ENCODE measurements at places on chromosomes 5 and 9.
A peak's percentile ranks its signal among the peaks of the same experiment; 100 is the strongest.

DNA sequence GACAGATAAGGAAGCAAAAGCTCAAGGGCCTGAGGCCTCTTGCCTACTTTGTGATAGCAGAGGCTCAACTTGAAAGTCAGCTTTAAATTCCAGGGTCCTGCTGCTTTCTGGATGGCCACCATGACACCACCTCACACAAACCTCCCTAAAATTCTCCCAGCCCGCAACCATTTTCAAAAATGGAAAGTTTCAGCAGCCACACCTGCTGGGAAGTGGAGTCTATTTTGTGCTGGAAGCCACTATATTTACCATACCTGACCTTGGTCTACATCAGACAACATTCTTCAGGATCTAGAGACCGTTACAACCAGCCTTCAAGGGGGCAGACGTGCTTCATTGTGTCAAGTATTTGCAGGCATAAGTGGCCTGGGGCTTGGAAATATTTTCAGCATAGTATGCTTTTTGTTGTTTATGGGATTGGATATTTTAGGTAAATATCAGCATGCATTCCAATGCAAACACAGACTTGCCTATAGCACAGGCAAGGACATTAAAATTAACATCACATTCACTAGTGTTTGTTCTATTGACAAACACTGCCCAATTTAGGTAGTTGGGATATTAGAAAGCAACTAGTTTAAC is 50.9 kb downstream of the BOD1 start:
- no peak for DNase-seq

GRCh38 chr5:43416803-43417394 is 4.7 kb upstream of the CCL28 start:
- DNase-seq = no peak

GRCh38 chr5:57684299-57684702 is 201.7 kb upstream of the ACTBL2 start:
- DNase-seq = peak; percentile 33

- DNase-seq = peak; percentile 75
Observed at GRCh38 chr5:172943283-172943841, 15.9 kb upstream of the RPL26L1 start.

- DNase-seq = no peak
Observed at GRCh38 chr5:83538786-83539462, 67.4 kb downstream of the VCAN start.

GRCh38 chr9:125992557-125992956 is 245.4 kb downstream of the PBX3 start:
- no peak for DNase-seq

DNA sequence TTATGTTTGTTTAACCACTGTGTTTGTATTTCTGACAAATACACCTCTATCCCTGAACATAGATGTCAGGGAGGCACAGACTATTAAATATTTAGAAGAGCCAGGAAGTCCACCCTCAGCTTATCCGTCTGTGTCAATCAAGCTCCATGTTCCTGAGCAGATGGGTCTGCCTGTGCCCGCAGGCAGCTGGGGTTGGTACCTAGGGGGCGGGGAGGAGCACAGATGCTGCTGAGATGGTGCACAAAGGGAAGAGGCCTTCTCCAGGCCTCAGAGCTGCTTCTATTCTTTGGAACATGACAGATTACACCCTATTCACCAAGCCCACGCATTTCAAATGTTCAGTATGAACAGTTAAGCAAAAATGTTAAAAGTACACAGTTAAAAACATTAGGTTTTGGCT is 142.1 kb downstream of the EPB41L4A start:
- DNase-seq = no peak

DNA sequence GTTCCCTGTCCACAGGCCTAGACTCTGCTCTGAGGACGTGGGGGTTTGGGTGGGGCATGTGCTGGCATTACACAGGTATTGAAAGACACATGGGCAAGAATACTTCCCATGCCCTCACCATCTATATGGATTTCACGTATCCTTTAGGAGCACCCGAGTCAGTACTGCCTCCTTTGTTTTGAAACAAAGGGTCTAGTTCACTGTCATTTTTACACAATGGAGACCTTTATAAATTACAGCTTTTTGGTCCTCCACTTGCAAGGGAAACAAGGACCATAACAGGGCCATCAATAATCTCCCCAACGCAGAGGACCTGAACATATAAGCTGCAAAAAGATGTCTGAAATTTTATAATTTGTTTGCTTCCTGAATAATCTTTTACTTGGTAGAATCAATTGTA is 24.9 kb upstream of the CRHBP start:
- DNase-seq = no peak

DNA sequence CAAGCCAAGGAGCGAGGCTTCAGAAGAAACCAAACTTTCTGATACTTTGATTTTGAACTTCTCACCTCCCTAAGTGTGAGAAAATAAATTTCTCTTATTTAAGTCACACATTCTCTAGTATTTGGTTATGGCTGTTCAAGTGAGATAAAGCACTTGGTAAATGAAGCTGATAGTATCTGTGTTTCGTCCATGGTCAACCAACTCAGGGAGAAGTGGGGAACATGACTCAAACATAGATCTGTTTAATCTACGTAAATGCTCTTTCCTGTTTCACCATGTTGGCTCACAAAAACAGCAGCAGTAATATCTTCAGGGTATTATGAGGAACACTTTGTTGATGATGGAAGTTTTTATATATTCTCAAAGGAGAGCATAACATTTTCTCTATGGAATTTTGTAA is 2167.2 kb upstream of the C9orf72 start:
- no peak for DNase-seq

GRCh38 chr9:136002881-136003280 is 41.7 kb upstream of the UBAC1 start:
- no peak for DNase-seq

- no peak for DNase-seq
Observed at GRCh38 chr9:137430723-137431415, 7.7 kb downstream of the NOXA1 start.

DNA sequence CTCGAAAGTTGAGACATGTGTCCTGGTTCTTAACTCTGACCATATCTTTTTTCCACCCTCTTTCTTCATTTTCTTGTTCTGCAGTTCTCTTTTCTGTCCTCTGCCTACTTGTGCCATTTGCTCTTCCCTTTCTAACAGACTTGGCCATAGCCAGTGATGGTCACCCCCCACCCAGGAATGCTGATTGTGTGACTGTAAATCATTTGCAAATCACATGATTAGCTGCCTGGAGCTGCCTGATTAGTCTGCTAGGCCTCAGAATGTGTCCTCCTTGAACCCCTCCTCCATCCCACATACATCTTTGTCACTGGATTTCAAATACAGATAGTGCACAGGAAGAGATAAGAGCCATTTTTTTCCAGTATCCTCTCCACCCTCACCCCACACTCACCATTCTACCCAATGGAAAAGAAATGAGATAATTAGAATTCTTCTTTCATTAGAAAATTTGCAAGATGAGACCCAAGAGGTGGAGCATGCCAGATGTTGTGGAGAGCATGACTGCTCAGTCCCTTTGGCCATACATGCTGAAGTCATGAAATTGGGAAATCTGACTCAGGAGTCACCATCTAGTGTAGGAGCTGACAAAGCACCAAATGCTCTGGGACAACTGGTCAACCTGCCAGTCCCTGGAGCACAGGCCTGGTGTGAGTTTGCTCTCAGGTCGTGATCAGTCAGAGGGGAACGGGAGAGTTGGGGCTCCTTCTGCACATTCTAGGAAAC is 538.2 kb downstream of the CCDC171 start:
- DNase-seq = no peak

DNA sequence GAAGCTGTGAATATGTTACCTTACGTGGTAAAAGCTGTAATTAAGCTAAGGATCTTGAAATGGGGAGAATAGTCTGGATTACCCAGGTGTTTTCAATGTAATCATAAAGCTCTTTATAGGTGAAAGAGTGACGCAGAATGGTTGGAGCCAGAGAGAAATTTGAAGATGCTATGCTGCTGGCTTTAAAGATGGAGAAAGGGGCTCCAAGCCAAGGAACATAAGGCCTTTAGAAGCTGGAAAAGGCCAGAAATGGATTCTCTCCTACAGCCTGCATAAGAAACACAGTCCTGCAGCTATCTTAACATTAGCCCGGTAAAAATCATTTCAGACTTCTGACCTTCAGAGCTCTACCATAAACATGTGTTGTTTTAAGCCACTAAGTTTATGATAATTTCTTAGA is 243.3 kb upstream of the VLDLR start:
- DNase-seq = no peak

- peak; percentile 28 for DNase-seq
Observed at GRCh38 chr9:125749951-125750626, 2.9 kb downstream of the PBX3 start.

GRCh38 chr5:138736293-138736692 is 16.9 kb upstream of the CTNNA1 start:
- DNase-seq = no peak

DNA sequence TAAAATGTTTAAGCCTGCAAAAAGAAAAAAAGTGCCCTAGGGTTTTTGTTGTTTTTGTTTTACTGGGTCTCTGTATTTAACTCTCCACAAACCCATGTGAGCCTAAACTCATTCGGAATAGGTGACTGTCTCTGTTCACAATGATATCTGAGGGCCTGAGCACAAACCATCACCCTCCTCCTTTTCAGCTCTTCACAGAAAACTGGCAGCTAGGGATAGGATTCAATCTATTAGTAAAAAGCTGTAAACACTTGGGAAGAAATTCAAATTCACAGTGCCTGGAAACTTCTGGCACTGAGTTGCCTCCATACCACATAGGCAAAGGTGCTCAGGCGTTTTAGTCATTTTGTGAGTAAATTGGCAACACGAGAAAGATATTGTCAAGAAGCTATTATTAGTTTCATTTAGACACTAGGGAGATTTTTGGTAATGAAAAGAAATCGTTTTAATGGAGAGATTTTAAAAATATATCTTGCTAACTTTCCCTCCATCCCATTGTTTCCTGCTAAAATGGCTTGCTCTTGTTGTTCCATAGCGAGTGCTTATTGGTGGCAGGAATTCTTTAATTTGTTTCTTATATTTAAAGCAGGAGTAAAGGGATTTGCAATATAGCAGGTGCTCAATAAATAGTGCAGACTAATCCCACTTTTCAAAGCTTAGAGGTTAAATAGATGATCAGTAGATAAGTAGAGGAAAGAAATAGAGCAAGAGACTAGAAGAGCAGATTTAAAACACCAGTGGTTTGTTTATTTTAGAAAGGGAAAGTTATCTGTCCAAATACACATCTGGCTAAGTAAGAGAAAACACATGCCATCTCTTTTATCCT is 9.7 kb downstream of the FOXD1 start:
- DNase-seq = no peak

DNA sequence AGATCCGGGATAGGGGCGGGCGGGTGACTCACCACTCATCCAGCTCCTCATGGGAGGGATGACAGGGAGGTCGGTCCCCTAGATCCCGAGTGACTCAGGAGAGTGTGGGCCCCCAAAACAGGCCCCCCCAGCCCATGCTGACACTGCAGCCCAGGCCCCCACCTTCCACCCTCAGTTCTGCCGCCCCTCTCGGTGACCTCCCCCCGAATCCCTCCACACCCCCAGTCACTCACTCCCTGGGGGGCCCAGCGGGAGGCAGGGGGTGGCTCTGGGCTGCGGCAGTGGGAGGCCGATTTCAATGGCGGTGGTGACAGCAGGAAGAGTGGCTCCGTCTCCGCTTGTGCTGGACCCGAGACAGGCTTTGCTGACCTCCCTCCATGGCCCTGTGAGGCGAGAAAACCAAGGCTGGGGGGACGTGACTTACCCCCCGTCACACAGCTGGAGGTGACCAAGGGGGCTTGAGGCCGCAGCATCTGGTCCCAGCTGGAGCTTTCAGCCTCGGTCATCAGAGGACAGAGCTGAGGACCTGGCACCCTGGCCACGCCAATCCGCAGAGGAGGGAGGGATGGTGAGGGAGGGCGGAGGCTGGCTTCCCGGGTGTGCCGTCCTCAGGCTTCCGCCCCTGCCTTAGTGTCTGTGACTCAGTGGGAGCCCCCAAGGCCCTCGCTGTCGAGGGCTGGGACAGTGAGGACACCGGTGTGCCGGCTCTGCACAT is 9.0 kb downstream of the GPSM1 start:
- DNase-seq = peak; percentile 23

DNA sequence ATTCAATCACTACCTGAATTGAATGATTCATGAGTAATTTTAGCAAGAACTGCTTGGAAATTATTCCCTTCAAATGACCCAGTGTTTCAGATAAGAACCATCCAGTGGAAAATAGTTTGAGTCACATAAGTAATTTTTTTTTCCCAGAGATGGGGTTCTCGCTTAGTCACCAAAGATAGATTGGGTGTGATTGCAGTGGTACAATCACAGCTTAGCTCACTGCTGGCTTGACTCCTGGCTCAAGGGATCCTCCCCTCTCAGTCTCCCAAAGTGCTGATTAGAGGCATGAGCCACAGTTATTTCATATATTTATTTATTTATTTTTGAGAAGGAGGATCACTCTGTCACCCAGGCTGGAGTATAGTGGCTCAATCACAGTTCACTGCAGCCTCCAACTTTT is 574.5 kb upstream of the ARRDC3 start:
- peak; percentile 5 for DNase-seq

- DNase-seq = no peak
Observed at GRCh38 chr5:35954175-35954574, 15.8 kb upstream of the CAPSL start.

DNA sequence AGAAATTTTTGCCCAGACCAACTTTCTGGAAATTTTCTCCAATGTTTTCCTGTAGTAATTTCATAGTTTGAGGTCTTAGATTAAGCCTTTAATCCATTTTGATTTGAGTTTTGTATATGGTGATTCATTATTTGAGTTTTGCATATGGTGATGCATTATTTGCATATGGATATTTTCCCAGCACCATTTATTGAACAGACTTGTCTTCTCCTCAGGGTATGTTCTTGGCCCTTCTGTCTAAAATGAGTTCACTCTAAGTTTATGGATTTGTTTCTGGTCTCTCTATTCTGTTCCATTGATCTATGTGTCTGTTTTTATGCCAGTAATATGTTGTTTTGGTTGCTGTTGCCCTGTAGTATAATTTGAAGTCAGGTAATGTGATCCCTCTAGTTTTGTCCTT is 139.3 kb downstream of the SLC25A46 start:
- DNase-seq = no peak

DNA sequence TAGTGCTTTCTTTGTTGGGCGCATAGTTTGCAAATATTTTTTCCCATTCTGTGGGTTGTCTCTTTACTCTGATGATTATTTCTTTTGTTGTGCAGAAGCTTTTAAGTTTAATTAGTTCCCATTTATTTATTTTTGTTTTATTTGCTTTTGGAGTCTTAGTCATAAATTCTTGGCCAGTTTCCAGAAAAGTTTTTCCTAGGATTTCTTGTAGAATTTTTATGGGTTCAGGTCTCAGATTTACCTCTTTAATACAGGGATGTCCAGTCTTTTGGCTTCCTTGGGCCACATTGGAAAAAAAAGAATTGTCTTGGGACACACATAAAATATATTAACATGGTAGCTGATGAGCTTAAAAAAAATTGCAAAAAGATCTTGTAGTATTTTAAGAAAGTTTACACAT is 122.0 kb downstream of the WDR70 start:
- DNase-seq = peak; percentile 52

DNA sequence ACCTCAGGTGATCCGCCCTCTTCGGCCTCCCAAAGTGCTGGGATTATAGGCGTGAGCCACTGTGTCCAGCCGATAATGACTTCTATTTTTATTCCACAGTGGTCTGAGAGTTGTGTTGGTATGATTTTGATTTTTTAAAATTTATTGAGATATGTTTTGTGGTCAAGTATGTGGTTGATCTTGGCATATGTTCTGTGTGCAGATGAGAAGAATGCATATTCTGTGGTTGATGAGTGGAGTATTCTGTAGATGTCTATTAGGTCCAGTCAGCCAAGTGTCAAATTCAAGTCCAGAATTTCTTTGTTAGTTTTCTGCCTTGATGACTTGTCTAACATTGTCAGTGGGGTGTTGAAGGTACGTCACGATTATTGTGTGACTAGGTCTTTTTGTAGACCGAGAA is 338.2 kb upstream of the TARS1 start:
- DNase-seq = no peak

GRCh38 chr9:133602277-133602676 is 6.9 kb downstream of the FAM163B start:
- DNase-seq = no peak
